ENCODE measurements at places on chromosomes 13 and 19. TPM values are rescaled to one million over a fixed set of nuclear protein-coding genes. Genes with fewer than 3 reads are reported as not detected.

The ZNF230 gene
- 8.1 TPM for total RNA-seq

The CNMD gene
- not detected for total RNA-seq

The ATP1A3 gene
- 6.9 TPM for total RNA-seq

The FAM83E gene
- total RNA-seq: 2.3 TPM

The LPAR2 gene
- 82.4 TPM for total RNA-seq

The SMIM44 gene
- not detected for total RNA-seq

The SIGLEC9 gene
- 1.6 TPM for total RNA-seq

The HRC gene
- not detected for total RNA-seq

The HOMER3 gene
- 1.6 TPM for total RNA-seq

The CLC gene
- total RNA-seq: 1.3 TPM

The ANGPTL4 gene
- not detected for total RNA-seq

Measured in T-cell (primary cell).